Stromal cell of bone marrow (primary cell): ENCODE measurements at places on chromosomes 3 and 15.
A peak's percentile ranks its signal among the peaks of the same experiment; 100 is the strongest.

DNA sequence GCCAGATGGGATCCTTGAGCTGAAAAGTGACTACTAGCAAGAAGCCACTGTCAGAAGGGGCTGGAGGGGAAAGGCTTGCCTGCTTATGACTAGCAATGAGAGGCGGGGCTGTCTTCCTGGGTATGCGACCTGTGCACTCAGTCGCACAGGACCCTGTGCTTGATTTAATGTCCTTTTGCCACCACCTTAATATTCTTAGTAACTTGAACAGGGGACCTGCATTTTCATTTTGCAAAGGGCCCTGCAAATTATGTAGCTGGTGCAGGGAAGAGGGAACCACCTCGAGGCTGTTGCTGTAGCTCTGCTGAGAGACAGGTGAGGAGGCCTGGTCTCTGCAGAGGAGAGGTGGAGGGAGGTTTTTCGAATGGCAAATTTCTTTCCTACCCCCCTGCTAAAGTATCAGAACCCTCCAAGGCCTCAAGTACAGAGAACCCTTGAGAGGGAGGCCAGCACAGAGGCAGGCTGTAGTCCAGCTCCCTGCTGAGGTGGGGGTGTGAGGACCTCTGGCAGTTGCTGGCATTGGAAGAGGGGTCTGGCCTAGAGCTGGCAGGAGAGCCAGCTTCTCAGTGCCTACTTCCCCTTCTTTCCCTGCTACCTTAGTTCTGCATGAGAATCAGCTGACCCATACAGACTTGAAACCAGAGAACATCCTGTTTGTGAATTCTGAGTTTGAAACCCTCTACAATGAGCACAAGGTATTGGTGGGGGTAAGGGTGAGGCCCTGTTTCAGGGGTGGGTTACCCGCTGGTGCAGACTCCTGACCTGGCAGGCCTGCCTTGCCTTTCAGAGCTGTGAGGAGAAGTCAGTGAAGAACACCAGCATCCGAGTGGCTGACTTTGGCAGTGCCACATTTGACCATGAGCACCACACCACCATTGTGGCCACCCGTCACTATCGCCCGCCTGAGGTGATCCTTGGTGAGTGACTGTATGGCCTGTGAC lies 11.4 kb downstream of the CLK3 start:
- no peak for DNase-seq

- no peak for DNase-seq
Observed at GRCh38 chr15:30954674-30955073, 36.8 kb downstream of the MTMR10 start.

DNA sequence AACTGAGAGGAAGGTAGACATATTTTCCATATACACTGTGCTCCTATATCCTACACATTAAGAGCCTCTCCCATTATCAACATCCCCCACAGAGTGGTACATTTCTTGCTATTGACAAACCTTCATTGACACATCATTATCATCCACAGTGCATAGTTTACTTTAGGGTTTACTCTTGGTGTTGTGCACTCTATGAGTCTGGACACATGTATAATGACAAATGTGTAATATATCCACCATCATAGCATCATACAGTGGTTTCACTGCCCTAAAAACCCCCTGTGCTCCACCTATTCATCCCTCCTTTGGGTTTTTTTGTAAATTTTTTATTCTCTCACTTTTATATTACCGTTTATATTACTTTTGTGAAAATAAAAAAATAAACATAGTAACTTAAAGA lies 22.2 kb upstream of the CLDN18 start:
- DNase-seq, result no peak

DNA sequence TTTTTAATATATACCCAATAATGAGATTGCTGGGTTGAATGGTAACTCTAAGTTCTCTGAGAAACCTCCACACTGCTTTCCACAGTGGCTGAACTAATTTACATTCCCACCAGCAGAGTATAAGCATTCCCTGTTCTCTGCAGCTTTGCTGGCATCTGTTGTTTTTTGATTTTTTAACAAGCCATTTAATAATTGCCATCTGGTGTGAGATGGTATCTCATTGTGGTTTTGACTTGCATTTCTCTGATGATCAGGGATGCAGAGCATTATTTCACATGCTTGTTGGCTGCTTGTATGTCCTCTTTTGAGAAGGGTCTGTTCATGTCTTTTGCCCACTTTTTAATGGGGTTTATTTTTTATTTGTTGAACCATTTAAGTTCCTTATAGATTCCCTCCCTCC lies 75.0 kb upstream of the EPHB3 start:
- DNase-seq, result no peak

- DNase-seq, result no peak
Observed at GRCh38 chr15:28955160-28955992, 69.6 kb downstream of the APBA2 start.

GRCh38 chr15:22839046-22839695 lies 705 bp downstream of the NIPA2 start:
- DNase-seq, result no peak

- DNase-seq, result no peak
Observed at GRCh38 chr15:89199746-89200145, 21.6 kb downstream of the RLBP1 start.

- DNase-seq, result no peak
Observed at GRCh38 chr3:32198714-32199113, 39.8 kb upstream of the CMTM8 start.

DNA sequence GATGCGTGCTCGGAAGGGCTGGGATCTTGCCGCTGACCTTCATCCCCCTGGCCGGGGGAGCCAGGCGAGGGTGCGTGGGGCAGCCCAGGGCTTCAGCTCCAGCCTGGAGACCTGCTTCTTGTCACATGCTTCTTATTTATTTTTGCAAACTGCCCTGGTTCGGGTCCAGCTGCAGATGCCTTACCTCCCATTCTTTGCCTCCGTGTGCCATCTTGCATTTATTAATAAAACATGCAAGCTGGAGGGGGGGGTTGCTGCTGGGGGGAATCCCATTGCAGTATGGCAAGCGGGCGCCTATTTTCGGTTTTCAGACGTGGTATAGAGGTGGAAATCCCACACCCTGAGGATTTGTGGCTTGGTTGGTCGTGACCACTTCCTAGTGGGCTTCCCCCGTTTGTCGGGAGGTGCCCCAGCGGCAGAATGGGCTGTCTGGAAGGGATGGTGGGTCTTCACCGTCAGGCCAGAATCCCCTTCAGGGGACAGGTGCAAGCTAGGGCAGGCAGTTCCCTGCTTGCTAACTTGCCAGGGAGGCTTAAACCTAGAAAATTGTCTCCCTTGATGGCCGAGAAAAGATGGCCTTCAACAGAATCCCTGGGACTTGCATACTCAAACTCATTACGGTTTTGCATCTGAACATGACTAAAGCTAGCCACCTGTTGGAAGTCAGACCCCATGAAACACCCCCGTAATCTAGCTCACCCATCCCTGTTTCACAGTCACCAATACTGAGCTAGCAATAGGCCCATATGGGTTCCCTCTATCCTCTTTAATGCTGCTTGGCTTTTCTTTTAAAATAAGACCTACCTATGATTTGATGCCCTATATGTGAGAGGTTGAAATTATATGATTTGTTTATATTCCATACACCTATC lies 569 bp downstream of the TMEM266 start:
- DNase-seq, result no peak

DNA sequence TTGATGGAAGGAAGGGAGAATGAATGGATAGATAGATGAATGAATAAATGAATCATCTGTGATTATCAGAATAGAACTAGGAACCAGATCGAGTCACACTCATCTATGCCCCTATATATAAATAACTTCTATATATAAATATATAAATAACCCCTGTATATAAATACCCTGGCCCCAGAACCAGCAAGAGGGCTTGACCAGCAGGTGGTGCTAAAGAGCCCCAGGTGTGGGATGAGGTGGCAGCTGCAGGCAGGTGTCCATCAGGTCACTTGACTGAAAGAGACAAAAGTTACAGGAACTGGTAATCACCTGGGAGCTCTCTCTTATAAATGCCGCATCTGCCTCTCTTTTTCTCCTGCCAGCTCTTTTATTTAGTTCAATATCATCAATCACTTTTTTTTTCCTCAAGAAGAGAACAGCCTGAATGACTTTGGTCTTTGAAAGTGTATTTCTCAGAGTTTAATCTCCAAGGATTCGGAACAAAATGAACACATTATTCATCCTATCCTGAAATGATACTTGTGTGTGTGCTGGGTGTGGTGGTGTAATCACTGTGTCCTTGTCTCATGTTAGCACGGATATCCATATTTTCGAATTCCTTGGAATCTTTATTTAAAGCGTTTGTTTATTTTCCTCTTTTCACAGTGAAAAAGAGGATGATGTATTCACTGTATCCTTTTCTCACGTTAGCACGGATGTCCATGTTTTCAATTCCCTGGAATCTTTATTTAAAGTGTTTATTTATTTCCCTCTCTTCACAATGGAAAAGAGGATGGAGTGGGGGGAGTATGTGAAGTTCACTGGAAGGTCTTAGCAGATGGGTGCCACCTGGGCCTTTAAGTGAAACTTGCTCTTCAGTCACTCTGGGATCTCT lies 35.4 kb upstream of the ATG7 start:
- DNase-seq, result no peak

DNA sequence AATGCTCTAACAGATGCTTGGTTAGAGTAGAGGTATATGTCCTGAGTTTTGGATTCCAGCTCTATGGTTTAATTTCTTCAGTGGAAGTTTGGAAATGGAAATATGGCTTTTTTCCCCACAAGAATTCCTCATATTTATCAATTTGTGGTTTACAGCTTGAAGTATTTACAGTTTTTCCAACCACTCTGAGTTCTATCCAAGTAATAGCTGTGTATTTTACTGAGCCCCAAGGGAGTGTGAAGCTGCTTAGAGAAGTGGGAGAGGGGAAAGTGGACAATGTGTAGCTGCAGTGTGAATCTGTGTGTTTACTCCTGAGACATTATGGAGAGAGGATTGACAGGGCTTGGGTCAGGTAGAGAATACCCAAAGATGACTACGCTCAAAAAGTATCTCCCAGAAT lies 54.5 kb downstream of the NEK11 start:
- peak; percentile 18 for DNase-seq

DNA sequence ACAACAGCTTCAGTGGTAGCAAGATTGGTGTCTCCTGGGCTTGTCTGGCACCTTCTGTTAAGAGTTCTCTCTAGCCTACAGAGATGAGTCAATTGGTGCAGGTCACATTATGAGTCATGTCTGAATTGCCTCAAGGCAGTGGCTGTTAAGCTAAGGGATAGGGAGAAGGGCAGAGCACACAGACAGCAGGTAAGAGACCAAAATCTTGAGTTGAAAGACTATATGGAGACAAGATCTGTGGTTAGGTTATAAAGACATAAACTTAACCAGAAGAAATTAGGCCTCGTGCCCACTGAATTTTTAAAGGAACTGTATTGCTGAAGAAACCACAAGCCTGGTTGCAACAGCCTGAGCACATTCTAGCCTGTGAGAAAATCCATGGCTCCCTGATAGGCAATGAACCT lies 19.2 kb upstream of the KPNA1 start:
- peak; percentile 61 for DNase-seq

GRCh38 chr3:107846279-107846852 lies 244.5 kb downstream of the CD47 start:
- DNase-seq, result peak; percentile 37

DNA sequence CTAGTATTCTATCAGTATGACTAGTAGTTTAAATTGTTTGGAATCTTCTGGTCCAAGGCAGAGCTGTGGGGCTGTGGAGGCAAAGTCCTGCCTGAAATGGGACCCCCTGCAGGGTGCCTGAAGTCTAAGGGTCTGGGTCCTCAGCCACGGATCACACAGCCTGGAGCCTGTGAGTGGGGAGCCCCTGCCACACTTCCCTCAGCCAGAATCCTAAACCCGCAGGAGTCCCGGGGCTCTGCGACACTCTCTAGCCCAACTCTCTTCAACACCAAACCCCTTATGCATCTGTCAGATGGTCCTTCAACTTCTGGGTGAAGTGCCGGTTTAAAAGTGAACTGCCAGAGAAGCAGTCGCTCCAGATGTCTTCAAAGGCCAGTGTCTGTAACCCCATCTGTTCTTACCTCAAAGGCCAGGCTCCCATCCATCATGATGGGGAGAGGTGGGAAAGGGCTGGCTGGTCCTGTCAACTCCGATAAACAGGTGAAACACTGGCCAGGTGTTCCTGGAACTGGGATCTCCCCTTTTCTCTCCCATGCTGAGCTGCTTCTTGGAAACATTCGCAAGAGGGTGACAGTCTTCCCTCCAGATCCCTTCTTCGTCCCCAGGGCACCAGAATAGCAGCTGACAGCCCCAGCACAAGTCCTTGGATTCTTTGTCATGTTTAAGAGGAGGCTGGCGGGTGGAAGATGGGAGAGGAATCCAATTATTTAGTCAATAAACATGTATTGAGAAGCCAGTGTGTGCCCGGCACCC lies 45.6 kb downstream of the CPN2 start:
- DNase-seq, result no peak

- no peak for DNase-seq
Observed at GRCh38 chr3:27606537-27606936, 115.6 kb downstream of the EOMES start.

DNA sequence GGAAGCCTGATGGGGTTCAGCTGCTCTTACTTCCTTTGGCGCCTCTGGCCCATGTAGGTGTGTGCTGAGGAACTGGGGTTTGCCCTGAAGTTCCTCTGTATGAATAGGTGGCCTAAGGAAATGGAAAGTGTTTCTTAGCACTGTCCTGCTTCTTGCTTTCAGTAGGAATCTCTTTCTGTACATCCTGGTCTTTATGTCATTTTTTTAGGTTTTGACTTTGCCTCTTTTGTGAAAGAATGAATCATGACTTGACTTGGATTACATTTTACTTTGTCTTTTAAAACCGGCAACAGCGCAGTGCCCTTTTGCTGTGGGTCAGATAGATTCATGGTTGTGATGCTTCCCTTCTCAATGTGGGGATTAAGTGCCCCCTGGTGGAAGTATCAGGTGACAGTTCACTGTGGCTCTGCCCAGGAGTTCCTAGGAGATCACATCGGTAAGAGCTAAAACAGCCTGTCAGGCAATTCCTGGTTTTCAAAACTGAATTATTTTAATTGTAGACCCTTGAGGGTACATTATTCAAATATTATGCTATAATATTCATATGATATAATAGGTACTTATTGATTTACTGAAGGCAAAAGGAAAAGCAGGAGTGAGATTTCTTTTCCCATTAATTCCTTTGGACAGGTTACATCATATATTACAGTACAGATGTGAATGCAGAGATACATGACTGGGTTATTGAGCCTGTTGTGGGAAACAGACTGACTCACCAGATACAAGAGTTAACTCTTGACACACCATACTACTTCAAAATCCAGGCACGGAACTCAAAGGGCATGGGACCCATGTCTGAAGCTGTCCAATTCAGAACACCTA lies 95.4 kb downstream of the HCN4 start:
- DNase-seq, result peak; percentile 57
